ENCODE measurements at places on chromosomes 4 and X.

- DNase-seq = no peak
These were observed 341.9 kb downstream of the GPM6A start for GRCh38 chr4:175470131-175470530.

DNA sequence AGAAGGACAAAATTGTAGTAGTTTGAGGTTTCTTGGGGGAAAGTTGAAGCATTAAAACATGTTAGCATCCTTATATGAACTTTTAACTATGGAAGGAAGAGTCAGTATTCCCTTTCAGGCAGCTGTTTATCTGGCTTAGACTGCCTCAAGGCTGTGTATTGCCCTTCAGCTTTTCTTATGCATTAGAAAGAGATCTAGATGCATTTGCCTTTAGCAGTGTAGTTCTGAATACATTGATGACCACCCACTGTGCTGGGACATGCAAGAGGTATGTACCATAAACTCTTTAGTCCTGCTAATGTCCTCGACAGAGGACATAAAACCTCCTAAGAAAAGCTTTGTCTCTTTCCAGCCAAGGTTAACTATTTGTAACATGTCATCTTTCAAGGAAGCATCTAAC, 2.9 kb downstream of the FAM200B start:
- no peak for DNase-seq

GRCh38 chrX:2878563-2878962, 49.8 kb downstream of the GYG2 start:
- DNase-seq = no peak

GRCh38 chr4:37951461-37952352, 8.5 kb upstream of the PTTG2 start:
- DNase-seq = no peak

- DNase-seq = no peak
These were observed 5.6 kb upstream of the NEIL3 start for GRCh38 chr4:177304094-177304493.

DNA sequence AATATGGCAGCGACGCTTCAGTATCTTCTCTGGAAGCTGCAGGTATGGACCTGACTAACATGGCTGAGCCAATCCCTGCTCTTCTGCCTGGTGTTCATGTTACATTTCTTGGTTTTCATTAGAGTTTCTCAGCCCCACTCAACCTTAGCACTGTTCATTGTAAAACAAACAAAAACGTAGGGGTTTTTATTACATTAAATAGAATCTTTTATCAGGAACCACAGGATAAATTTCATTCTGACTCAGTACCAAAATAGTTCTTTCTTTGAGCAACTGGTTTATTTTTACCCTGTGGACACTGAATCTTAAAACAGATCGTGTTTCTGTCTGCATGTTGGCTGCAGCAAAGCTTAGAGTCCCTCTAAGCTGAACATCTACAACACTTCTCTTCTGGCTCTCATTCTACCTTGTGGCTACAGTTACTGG, 27.1 kb downstream of the FHIP1A start:
- DNase-seq = no peak

DNA sequence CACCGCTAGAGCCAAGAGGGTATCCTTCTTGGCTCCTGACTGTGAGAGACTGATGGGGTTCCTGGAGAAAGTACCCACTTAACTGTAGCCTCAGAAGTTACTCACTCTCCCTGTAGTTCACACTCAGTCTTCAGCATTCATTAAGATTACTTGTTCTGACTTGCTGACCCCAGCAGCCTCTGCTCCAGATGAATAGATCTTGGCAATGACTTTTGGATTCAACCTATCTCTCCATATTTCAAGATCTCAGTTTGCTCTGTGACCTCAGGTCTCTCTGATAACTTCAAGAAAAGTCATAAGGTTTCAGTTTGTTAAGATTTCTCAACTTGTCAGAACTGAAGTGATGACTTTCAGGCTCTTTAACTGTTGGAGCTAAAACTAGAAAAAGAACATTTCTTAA, 825.6 kb downstream of the PCDH7 start:
- no peak for DNase-seq

- no peak for DNase-seq
These were observed 10.8 kb downstream of the AWAT2 start for GRCh38 chrX:70038951-70039350.

DNA sequence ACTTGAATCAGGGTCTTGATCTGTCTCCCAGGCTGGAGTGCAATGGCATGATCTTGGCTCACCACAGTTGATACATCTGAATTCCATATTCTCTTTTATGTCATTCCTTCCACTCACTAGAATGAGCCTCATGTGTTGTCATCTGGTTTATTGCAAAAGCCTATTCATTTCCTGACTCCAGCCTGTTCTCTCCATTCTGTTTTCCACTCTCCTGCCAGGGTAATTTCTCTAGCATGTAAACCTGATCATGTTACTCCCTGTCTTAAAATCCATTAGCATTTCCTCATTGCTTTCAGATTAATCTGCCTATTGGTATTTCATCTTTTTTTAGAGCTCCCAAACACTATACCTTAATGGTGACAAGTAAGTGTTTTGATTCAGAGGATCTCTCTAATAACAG, 4.3 kb upstream of the DDX60L start:
- no peak for DNase-seq

- DNase-seq = no peak
These were observed 41.1 kb upstream of the PDK3 start for GRCh38 chrX:24423960-24424359.

GRCh38 chrX:148991502-148991901, 491.1 kb downstream of the AFF2 start:
- no peak for DNase-seq

DNA sequence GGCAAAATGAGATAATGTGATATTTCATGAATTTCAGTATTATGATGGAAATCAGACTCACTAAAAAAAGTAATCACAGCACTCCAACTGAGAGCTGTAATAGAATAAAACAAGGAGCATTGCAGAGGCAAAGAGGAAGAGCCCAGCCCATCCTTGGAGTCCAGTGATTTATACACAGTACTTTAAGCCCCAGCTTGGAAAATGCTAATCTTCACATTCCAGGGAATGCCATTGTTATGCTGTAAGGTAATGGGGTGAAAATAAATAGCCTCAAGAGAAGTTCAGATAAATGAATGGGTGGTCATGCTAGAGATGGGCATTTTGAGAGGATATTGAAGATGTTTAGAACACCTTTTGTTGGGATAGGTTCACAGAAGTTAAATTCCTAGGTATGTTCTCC, 190.3 kb upstream of the TAPT1 start:
- DNase-seq = no peak

DNA sequence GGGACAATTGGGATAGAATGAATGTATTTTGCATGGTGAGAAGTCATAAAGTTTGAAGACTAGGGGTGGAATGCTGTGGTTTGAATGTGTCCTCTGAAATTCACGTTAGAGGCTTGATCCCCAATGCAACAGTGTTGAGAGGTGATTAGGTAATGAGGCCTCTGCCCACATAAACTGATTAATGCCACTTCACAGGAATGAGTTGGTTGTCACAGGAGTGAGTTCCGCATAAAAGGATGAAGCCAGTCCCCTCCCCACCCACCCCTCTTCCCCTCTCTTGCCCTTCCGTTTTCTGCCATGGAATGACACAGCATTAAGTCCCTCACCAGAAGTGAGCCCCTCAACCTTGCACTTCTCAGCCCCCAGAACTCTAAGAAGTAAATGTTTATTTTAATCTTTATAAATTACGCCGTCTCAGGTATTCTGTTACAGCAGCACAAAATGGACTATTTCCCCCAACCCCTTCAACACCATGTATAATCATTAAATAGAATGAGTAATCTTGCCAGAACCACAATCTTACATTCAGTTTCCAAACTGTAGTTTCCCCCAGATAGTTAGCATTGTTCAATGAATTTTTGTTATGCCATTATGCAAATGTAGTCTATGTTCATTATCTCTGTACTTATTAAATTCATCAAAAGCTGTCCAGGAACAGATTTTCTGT, 5.5 kb upstream of the MMAA start:
- no peak for DNase-seq

- no peak for DNase-seq
These were observed 23.5 kb upstream of the SPANXN4 start for GRCh38 chrX:143002206-143002605.

DNA sequence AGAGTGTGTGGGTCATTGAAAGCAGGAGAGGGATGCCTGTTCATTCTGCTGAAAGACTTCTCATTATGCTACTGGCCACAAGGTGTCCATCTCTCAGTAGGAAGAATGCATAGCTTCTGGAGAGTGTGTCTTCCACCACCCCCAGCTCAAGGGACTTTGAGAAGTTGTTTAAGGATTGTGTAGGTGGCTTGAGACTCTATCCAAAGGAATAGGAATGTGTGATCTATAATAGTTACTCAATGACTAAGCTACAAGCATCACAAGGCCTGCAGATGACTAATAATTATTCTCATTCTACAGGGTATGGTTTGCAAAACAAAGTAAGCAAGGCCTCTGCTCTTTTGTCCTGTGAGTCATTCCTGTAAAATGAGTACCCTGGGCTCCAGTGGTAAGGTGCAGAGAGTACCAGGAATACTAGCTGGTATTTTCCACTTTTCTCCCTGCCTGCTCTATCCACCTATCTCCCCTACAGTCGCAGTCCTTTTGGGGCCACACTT, 279.8 kb upstream of the BOD1L1 start:
- no peak for DNase-seq

GRCh38 chr4:18513861-18514260, 492.3 kb upstream of the LCORL start:
- DNase-seq = no peak

- no peak for DNase-seq
These were observed 80.2 kb downstream of the GRIA2 start for GRCh38 chr4:157300701-157301100.

DNA sequence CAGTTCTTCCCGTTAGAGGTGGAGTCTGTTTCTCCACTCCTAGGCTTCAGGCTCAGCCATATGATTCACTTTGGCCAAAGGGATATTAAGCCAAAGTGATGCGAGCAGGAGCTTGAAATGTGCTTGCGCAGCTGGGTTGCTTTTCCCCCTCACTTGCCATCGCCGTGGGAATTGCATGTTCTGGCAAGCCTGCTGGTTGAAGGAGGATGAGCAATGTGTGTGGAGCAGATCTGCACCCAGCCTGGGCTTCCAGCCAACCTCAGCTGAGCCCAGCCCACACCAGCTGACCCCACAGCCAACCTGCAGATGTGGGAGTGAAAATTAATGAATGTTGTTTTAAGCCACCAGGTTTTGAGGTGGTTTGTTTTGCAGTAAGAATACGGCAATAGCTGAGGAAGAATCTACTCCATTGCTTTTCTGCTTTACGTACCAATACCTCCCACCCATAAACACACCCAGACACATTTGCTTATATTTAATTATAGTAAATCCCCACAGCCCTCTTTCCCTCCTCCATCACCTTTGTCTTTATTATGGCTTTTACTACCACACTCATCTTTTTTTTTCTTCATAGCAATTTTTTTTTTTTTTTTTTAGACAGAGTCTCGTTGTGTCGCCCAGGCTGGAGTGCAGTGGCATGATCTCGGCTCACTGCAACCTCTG, 132.8 kb upstream of the FUNDC1 start:
- no peak for DNase-seq

DNA sequence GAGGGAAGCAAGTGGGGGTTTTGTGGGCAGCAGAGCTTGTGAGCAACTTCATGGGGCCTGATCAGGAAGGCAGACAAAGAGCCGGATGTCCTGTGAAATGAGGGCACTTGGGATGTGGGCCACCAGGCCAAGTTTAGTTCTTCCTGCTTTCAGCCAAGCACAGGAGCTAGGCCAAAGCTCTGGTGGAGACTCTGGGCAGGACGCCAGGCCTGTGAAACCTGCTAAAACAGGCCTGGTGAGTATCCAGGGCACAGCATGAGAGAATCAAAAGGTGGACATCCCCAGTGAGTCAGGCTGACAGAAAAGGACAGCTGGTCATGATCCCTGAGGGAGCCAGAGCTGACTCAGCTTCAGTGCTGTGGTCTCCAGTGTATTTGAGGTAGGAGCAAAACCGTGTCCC, 95.7 kb downstream of the NPNT start:
- DNase-seq = no peak

- DNase-seq = no peak
These were observed 24.9 kb upstream of the TADA2B start for GRCh38 chr4:7018281-7018680.

- no peak for DNase-seq
These were observed 201.9 kb upstream of the BCOR start for GRCh38 chrX:40299641-40300046.

- no peak for DNase-seq
These were observed 446.3 kb upstream of the FRG1 start for GRCh38 chr4:189494407-189494806.

DNA sequence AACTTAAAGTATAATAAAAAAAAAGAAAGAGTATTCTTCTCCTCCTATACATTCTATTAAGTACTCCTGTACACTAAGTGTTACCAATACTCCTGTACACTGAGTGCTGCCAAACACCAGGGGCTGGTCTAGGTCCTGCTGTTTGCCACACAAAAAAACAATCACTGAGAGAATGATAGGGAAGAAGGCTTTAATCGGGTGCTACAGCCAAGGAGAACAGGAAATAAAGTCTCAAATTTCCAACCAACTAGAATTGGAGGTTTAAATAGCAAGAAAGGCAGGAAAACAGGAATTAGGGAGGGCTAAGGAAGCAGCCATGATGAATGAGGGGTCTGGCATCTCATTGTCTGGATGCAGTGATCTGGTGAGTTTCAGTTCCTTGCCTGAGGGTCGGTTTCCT, 239.8 kb downstream of the ZNF674 start:
- DNase-seq = no peak

- no peak for DNase-seq
These were observed 1530.0 kb downstream of the PCDH18 start for GRCh38 chr4:136002316-136002715.

- DNase-seq = no peak
These were observed 68.5 kb upstream of the HMX1 start for GRCh38 chr4:8939840-8940742.

GRCh38 chr4:29578329-29578728, 1141.8 kb upstream of the PCDH7 start:
- DNase-seq = no peak

DNA sequence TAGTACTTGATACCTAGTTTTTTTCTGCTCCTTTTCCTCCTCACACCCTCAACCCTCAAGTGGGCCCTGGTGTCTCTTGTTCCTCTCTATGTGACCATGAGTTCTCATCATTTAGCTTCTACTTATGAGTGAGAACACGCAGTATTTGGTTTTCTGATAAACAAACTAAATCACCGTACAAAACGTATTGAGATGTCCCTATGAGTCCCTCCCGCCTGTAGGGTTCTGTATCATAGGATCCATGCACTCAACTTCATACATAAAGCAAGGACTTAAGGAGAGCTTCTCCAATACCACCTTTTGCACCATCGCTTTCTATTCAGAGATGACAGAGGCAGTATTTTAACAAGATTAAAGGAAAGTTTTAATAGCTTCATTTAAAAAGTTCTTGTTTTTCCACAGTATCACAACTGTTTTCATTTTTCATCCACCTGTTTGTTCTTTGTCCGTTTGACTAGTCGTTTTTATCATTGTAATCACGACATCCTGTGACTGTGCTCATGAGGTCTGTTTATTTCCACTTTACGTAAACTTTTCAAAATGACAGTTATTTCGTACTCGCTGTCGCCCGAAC, 457 bp upstream of the RAB9A start:
- DNase-seq = no peak

GRCh38 chr4:169116270-169116901, 106.3 kb upstream of the CBR4 start:
- no peak for DNase-seq
